GDM1 (cell line): ENCODE measurements at places on chromosomes 3 and 15.
A peak's percentile ranks its signal among the peaks of the same experiment; 100 is the strongest.

DNA sequence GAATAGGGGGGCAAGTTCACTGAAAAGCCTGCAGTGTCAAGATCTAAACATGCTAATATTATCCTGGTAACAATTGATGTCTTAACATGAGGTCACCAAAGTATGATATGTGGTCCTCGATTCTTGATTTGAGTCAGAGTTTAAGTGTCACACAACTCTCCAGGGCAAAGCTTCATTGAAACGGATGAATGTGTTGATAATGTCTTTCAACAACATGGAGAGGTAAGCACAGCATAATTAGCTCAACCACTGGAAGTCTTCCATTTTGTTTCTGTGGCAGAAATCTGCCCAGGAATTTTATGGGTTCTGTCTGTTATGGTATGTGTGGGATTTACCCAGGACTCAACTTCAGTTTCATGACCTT, 591.5 kb downstream of the ZNF385D start:
- DNase-seq = no peak

DNA sequence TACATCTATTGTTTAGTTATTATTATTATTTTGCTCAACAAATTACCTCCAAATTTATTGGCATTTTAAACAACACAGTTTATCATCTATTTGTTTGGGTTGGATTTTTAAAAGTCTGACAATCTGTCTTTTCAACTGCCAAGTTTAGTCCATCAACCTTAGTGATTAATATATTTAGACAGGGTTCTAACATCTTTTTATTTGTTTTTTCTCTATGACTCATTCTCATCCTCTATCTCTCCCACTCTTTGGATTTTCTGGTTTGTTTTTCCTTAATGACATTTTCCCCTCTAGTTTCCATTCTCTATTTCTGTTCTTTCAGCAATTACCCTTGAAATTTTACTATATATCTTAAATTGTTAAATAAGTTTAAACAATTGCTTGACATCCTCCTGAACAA, 41.9 kb downstream of the EMC4 start:
- DNase-seq = no peak

GRCh38 chr3:157837336-157837735, 268.9 kb downstream of the SHOX2 start:
- no peak for DNase-seq

GRCh38 chr3:82311901-82312300, 550.5 kb upstream of the GBE1 start:
- no peak for DNase-seq

DNA sequence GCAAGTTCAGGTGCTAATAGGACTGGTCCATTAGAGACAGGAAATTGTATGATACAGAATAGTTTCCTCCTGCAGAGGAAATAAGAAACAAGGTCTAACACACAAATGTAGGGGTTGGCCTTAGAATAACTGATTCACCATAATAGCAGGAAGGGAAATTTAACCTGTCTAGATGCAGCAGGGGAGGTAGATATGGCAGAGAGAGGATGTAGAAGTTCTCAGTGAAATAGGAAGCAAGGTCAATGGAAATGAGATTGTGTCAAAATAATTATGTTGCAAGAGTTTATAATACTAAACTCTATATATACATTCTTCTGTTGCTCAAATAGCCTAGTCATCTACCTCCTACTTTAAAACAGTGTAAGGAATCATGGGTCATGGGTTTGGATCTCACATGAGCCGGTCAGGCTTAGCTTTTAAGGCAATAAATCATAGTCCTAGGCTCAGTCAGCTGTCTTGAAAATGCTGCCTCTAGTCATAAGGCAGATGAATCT, 17.0 kb downstream of the BCL2A1 start:
- DNase-seq = no peak

GRCh38 chr3:23071758-23072157, 131.4 kb upstream of the UBE2E2 start:
- peak; percentile 78 for DNase-seq

DNA sequence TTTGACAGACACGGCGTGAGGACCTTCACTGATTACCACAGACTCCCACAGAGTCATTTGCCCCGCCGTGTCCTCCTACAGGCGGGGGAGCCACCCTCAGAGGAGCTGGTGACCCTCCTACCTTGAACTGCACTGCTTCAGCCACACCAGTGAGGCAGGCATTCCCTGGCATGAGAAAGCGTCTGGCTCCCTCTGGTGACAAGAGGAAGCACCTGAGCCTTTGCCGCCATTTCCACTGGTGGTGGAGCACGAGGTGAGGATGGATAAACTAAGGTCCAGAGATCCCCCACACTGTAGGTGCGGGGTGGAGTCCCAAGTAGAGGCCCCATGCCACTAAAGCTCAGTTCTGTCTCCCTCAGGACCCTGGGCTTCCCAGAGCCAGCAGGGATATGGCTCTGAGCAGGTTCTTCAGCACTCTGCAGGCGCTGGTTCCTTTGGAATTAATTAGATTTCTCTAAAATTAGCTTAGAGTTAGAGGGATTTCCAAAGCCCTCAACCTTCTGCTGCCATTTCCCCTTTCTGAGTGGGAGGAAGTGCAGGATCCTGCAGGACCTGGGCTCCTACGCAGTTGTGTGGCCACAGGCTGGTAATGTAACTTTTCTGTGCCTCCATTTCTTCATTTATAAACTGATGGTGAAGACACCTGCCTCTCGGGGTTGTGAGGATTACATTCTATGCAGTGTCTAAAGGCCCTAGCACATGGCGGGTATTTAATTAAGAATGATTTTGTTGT, 224.0 kb downstream of the SLCO3A1 start:
- DNase-seq = peak; percentile 58

GRCh38 chr3:153370680-153371079, 208.7 kb downstream of the RAP2B start:
- no peak for DNase-seq

GRCh38 chr15:85440451-85440850, 60.0 kb downstream of the AKAP13 start:
- no peak for DNase-seq

DNA sequence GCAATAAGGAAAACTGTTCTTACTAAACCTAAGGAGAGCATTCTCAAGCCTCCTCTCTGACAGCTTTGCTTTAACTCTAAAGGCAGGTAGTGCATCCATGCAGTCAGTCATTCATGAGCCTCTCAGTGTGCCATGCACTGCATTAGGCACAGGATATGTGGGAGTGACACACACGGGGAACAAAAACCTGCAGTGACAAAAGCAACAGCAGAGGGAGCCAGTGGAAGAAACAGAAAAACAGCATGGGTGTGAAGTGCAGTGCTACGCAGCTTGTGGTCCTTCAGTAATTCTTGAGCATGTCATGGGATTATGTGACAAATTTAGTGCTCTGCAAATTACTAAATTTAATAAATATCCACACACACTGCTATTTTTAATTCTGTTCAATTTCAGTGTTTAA, 230.7 kb downstream of the BBX start:
- DNase-seq = peak; percentile 43

DNA sequence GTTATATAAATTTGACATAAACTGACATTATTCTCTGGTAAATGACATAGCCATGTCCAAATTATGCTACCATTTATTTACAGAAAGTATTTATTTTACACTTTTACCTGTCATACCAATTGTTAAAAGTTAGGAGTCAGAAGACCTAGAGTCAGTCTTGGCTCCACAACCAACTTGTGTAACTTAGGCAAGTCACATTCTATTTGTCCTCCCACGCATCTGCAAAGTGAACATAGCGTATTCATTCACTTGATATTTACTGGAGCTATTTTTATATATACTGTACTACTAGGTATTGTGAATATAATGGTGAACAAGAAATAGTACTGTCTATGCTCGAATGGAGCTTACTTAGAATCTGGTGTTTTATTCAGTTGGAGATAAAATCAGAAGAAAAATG, 78.7 kb downstream of the ZNF280D start:
- DNase-seq = no peak

DNA sequence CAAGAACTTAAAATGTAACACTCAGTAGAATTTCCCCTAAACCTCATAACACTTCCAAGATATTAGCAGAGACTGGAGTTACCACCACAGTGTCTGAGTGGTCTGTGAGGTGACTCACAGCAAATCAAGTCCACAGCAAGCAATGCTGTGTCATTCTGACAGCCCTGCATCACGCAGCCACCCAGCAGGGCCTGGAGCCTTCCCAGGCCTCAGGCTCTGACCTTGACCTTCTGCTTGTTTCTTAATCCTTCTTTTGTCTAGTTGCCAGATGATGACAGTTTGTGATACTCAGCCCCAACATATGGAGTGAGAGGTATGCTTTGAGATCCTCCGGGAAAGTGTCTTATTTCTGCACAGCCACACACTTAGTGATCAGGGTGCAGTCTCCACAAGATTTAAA, 82.5 kb downstream of the TOP2B start:
- no peak for DNase-seq

GRCh38 chr15:63752979-63753378, 80.8 kb downstream of the HERC1 start:
- DNase-seq = no peak

DNA sequence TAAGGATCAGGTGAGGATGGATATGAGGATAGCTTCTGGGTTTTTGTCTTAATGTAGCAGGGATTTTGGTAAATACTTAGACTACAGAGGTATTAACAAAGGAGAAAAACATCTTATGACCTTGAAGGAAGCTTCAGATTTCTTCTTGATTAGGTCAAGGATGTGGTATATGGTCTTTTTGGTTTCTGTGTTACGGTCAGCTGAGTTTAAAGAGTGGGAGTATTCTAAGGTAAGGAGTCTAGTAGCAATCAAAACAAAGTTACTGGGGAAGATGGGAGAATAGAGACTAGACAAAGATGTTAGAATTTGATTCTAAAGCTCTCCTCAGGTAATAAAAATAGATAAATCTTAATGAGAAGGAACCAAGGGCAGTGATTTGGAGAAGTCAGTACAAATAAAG, 6.2 kb downstream of the HMG20A start:
- no peak for DNase-seq

DNA sequence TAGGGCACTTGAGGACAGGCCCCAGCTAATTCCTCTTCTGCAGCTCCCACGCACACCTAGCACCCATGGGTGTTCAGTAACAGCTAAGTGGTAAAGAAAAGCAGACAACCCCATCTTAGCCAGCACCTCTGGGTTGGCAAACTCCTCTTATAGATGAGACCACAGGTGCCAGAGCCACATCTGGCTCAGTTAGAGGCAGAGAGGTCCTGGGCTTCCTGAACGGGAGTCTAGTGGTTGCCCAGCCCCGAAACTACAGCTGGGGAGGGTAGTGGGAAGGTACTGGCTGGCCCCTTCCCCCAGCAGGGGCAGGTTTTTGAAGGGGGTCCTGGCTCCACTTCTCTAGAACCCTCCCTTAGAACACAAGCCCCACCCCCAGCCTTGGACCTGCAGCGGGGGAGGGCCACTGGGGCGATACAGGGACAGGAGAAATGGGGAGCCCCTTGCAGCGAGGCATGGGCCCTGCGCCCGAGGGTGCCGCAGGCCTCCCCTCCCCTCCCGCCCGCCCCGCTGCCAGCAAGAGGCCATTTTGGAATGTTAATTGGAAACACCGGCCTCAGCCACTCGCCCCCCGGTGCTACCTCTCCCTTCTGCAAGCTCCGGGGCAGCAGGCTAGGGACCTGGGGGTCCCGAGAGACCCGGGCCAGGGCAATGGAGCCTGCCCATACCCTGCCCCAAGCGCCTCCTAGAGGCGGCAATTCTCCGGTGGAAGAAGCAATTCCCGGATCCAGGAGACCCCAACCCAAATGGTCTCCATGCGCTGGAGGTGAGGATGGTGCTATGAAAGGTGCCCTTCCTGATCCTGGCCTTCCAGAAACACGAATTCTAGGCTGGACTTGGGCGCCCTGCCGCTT, 1.5 kb downstream of the DUSP7 start:
- no peak for DNase-seq

GRCh38 chr3:101861789-101862415, 12.6 kb downstream of the NFKBIZ start:
- DNase-seq = no peak

DNA sequence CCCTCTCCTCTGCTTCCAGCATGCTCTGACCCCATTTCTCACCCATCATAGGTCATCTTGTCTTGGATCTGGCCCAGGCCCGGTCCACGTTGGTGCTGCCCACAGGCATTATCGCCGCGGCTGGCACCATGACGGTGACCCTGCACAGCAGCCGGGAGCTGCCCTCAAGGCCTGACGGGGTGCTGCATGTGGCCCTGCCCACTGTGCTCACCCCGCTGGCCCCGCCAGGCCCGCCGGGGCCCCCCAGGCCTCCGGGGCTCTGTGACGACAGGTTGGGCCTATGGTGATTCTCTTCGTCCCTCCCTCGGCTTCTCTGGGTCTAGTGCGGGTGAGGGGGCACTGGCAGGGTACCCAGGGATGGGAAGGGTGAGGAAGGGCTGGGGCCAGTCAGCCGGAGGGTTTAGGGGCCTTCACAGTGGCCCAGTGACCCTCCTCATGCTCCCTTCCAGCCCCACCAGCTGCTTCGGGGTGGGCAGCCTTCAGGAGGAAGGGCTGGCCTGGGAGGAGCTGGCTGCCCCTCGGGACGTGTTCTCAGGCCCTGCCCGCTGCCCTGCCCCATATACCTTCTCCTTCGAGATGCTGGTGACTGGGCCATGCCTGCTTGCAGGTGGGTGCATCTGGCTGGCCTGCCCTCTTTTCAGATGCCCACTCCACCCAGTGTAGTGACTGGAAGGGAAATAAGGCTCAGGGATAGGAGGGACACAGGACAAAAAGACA, 3.9 kb downstream of the VWA5B2 start:
- DNase-seq = no peak

DNA sequence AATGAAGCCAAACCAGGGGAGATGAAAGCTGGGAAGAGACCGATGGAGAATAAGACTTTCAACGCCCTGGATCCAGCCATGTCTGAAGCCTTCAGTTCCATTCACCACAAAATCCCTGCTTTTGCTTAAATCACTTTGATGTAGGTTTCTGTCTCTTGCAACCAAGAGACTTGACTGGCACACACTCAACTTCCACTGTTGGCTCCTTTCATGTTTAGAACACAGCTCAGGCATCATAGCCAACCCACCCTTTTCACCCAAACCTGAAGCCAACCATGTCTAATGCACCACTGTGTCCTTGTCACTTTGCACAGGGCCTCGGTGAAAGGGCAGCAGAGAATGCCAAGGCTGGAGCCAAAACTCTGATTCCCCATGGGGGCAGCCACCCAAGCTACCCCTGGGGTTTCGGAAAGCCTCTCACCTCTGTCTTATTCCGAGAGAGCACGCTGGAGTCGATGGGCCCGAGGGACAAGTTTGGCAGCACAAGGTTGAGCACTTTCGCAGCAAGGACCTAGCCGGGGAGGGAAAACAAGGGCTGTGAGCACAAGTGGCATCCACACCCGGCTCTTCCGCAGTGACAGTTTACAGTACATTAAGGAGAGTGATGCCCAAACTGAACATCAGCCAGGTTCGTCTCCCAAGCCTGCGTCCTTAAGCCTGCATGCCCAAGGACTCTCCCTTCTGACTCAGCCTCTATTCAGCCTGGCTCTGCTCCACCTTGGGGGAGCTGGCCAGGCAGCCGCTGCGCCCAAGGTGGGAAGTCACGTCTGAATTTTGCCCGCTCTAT, 37.6 kb downstream of the ABTB1 start:
- no peak for DNase-seq
